ENCODE measurements at places on chromosomes 6 and 20.

DNA sequence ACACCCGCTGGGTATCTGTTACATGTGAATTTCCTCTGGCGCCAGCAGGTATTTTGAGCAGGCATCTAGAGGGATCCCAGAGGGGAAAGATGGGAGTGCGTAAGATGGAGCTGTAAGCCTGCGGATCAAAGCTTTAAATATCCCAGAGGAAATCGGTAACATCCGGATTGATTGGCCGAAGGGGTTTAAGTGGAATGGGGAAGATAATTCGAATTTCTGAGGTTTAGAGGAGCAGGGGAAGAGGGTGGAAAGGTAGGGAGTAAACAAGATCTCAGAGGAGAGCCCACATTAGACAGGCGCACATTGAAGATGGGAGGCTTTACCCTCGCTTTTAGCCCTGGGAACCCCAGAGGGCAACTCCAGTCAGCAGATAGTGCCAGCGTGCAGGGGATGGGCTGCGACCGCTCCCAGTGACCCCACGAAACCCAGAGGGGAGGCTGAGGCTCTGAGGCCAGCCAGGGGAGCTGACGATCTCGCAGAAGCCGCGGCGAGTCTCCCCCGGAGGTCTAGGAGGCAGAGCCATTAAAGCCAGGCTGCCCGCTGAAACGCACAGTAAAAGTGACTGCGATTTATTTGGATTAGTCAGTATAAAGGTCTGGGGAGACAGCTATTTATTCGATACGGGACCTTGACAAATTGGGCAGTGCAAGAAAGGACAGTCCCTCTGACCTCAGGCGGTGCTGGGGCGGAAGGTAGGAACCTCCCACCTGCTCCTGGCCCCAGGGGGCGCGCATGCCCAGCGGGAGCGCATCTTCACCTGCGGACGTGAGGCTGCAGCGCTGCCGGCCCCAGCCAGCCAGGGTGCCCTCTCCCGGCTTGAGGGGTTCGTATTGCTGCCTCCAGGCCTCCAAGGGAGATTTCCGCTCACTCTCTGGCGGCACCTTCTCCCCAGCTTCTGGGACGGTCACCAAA lies 34.3 kb upstream of the TCF21 start:
- peak; percentile 11 for DNase-seq

DNA sequence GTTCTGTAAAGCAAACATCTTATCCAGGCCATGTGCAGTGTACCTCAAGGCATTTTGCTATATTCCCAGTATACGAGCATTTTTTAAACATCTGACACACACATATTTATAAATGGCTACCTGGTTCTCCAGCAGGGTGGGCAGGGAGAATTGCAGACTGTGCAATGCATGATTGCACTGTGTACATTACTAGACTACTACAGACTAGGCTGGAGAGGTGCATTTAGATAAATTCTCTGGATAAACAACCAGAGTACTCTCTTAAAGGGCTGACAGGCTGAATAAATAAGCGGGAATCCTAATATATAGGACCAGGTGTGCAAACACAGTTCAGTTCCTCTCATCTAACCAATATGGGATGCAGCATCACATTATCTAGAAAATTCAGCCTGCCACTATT lies 428.3 kb upstream of the ARID1B start:
- DNase-seq, result no peak

DNA sequence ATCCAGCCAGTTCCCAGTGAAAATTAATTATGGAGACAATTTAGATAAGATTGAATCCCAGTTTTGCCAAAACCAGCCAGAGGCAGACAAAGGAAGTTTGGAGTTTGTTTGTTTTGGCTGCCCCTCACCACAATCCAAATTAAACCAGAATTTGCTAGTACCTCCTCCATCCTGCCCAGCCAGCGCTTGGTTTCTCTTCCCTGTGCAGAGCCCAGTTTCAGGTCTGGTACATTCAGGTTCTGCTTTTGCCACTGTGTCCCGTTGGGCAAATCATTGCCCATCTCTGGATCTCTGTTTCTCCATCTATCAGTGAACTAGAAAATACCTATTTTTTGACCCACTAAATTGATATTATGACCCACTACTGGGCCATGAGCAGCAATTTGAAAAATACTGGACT lies 26.4 kb downstream of the FOXP4 start:
- no peak for DNase-seq

DNA sequence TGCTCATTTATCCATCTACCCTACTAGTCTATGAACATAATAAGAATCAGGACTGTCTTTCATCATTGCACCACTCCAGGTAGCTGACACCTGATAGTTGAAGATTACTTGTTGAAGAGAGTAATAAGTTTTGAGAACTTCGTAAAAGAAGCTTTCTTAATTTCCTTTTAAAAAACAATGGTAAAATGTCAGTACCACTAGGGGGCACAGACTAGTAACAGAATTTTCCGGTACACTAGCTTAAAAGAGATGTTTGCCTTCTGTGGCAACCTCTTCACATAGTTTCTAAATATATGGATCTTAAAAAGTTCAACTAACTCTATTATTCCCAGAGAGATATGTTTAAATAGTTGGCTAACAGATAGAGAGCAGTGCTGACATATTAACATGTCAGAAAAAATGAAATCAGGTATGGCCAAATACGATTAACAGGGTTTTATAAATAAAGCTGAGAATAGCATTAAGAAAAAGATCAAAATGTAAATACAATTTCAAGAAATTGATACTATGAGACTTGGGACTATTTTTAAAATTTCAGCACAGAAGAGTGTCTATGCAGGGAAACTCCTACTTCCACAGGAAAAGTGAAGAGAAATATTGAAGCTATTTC lies 5.4 kb upstream of the KCNQ5 start:
- no peak for DNase-seq

- no peak for DNase-seq
Measured at GRCh38 chr6:37942606-37943376, 123.3 kb downstream of the ZFAND3 start.

DNA sequence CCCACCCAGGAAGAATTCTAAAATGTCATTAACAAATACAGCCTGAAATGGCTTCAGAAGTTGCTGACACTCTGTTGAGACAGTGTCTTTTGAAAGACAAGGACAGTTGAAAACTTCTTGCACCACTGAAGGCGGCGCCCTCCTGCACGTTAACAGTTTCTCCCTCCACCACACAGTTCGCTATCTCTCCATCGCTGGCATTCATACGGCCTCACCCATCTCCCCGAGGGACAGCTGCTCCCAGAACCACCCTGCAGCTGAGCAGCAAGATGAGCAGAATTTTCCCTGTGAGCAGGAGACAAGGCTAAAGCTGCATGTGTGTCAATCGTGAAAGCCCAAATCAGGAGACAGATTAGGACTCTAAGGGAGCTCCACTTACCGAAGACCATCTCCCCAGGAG lies 113.3 kb downstream of the LY86 start:
- DNase-seq, result no peak

- no peak for DNase-seq
Measured at GRCh38 chr6:110408901-110409300, 6.5 kb downstream of the DDO start.

DNA sequence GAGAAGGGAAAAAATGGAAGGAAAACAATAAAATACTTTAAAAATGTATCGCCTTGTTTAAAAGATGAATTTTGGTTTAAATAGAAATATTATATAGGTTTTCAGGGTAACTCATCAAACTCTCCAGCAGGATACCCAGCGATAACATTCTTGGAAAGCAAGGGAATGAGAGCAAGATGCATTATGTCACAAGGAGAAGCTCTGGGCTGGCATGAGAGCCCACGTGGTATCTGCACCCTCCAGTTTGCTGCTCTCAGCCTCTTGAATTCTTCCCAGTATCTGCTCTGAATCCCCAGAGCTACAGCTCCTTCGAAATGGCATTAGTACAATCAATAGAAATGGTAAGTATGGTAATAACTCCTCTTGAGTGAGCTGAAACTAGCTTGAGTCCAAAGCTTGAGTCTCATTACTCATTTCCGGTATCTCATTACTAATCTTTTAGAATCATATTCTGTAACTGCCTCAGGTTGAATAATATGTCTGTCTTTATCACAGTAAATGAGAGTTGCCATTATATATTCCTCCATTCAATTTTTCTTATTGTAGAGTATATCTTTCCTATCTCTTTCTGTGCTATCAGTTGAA lies 4.9 kb upstream of the TMEM242 start:
- DNase-seq, result no peak

DNA sequence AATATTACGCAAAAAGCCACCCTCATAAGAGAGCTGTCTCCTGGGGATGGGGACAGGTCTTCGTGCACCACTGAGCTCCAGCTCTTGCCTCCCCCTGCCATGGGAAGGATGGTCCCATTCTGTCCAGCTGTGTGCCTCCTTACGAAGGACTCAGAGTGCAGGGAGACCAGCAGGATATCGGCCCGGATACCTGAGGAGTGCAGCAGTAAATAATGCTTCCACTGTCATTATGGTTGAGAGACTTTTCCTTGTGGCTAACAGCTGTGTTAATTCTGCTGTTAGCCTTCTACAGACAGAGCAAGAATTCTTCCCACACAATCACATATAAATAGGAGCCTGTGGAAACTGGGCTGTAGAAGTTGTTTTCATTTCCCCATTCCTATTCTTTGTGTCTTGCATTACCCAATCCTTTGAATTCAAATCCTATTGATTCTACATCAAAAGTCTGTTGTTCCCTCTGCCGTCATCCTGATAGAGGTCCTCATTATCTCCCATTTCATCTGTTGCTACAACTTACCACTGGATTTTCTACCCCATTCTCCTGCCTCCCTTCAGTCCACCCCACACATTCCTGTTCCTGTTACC lies 364.6 kb upstream of the SOX4 start:
- DNase-seq, result no peak

DNA sequence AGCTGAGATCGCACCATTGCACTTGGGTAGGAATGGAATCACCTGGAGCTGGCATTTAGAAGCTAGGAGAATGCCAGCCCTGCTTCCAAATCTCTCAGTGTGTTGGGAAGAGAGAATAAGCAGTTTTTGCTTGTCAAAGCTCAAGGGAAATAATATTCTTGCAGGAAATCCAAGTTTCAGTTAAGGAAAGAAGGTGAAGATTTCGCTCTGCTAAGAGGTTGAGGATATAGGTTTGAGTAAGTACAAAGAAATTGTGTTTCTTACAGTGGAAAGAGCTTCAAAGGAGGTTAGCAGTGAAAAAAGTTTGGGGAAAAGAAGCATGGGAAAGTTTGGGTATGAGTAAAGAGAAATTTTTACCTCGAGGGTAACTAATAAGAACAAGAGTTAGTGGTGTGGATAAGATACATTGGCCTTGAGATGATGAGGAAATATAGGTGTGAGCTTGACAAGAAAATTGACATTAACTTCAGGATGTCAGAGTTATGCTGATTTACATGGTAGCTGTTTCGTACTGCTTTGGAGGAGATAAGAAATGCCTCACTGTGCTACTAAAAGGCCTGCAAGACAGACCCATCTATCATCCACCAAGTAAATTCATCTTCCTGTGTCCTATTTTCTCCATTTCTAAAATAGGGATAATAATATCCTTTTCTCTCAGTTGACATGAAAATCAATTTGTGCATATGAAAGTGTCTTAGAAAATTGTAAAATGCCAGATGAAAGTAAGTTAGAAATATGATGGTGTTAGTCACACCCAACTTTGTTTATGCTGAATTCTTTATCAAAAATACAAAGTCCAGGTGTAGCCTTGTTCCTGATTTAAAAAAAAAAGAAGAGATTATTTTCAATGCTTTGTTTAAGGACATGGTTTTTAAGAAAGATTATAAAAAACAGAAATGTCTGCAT lies 12.8 kb upstream of the HINT3 start:
- DNase-seq, result no peak

DNA sequence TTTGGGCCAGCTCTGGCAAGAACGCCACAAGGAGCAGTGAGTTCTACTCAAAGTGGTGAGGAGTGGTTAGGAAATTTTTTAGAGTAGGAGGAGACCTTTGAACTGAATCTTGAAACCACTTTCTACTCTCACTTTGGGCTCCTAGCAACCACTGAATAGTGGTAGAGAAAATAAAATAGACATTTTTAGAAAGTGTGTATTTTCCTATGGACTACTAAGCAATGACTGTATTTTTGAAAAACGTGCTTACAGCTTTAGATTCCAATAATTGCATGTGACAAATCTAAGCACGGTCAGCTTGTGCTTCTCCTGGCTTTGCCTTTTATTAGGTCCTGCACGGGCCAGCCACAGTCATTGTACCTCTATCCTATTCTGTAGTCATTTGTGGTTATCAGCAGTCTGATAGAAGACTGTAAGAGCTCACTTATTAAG lies 8.7 kb upstream of the IFNGR1 start:
- DNase-seq, result no peak

DNA sequence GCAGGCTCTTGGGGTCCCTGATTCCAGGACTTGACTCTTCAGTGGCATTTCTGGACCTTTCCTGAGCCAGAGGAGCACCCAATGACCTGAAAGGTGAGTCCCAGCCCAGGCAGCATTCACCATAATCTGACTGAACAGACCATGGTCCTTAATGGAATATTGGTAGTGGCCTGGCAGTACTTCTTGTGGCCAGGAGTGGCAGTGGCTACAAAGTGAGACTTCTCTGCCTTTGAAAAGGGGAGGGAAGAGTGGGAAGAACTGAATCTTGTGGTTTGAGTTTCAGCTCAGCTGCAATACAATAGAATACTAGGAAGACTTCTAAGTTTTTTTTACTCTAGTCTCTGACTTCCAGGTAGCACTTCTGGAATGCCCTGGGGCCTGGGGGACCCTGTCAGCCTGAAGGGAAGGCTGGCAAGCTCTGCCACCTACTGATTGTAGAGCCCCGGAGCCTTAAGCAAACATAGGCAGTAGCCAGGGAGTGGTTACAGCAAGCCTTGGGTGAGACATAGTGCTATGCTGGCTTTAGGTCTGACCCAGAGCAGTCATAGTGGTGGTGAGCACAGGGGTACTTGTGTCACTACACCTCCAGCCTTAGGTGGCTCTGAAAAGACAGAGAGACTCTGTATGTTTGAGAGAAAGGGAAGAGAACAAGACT lies 674.2 kb upstream of the MANEA start:
- no peak for DNase-seq

DNA sequence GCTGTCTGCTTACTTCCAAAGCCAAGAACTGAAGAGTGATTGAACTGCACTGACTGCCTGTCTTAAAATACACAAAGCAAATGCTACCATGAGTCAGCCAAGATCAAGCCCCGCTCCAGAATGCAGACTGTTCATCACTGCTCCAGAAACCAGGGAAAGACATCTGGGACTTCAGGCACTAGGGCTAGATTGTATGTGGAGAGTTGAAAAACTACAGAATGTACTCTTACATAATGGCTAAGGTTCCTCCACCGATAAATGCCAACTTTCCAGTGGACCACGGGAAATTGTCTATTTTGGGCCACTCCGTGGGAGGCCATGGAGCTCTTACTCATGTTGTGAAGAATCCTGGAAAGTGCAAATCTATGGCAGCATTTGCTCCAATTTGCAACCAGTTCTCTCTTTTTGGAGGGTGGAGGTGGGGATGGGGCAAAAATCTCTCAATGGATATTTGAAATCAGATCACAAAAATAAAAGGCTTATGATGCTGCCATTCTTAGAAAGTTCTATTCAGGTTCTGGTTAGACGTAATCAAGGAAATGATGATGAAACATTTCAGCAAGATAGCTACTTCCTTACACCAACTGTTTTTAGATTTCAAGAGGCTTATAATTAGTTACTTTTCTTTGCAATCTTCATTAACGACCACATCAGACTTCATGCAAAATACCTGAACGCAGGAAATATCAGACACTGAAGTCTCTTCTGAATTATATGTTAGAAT lies 11.8 kb upstream of the CAP2 start:
- no peak for DNase-seq

- peak; percentile 62 for DNase-seq
Measured at GRCh38 chr6:135182071-135183001, 1.2 kb downstream of the MYB start.

Data from activated CD4-positive, alpha-beta memory T cell treated with anti-CD3 and anti-CD28 coated beads for 36 hours (primary cell).